ENCODE measurements at places on chromosomes 4 and X.

GRCh38 chr4:124804041-124804440 lies 91.5 kb upstream of the ANKRD50 start:
- DNase-seq, result no peak

- DNase-seq, result no peak
These were observed 302.7 kb downstream of the GPM6A start for GRCh38 chr4:175509320-175509719.

DNA sequence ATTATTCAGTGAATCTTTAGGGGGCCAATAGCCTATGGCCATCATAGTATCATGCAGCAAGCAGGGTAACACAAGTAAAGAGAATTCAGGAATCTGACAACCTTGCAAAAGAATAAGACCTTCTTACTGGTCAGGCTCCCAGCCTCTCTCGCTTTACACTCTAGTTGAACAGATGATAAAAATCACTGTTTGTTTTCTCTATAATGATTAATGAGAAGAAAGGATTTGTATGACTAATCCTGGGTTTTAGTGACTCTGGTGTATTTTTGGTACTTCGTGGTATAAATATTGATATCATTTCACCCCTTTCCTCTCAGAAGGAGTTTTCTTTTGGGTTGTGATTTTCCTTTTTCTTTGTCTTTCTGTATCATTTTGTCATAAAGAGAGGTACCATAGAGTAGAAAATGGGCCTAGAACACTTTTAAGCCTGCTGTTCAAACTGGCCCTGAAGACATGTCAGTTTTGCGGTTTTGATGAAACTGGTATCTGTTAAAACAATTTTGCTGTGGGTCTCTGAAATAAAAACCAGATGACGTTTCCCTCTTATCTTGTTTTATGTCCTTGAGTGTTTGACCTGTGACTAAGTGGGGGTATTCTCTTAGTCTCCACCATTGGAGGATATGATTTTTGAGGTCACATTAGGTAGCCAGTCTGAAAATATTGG lies 294.9 kb upstream of the TBX22 start:
- DNase-seq, result no peak

GRCh38 chrX:64975989-64976672 lies at the start of gene ZC4H2:
ZC4H2 (minus strand) TSS chrX:64976450; CDS start chrX:64976377, 73 bp downstream.
- peak; percentile 76 for DNase-seq

DNA sequence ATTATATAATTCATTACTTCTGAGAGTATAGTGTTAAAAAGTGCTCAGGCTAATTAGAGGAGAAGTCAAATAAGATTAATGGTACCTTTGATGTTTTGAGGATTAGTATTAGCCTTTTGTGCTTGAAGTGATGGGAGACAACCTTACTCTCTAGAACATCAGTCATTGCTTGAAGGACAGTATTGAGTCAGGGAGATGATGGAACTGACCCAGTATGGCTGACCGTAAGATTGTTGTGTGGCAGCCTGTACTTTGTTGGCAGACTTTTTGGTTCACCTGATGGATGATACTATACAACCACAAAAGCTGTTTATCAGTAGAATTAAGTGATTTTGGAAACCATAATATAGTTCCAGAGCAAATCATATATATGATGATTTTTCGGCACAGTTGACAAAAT lies 9.9 kb downstream of the OGT start:
- DNase-seq, result no peak

DNA sequence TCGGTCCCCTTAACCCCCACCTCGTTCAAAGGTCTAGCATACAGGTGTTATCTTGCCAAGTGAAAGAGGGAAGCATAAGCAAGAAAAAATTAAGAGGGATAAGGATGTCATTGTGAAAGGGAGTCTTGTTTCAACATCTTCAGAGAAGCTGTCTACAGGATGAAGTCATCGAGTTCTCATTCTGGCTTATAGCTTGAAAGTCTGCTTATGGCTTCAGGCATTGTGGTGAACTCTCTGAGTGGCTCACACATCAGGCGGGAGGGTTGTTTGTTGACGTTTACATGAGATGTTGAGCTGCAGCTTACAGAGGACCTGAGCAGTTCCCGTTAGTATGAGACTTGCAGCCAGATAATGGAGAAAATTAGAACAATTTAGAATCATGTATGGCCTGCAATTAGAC lies 16.6 kb downstream of the MAGEA9B start:
- no peak for DNase-seq

- no peak for DNase-seq
These were observed 18.5 kb downstream of the EGFL6 start for GRCh38 chrX:13587786-13588477.

- DNase-seq, result no peak
These were observed 118.3 kb upstream of the PDE5A start for GRCh38 chr4:119746951-119747350.

GRCh38 chr4:76729460-76729859 lies 168.5 kb downstream of the SOWAHB start:
- DNase-seq, result no peak

DNA sequence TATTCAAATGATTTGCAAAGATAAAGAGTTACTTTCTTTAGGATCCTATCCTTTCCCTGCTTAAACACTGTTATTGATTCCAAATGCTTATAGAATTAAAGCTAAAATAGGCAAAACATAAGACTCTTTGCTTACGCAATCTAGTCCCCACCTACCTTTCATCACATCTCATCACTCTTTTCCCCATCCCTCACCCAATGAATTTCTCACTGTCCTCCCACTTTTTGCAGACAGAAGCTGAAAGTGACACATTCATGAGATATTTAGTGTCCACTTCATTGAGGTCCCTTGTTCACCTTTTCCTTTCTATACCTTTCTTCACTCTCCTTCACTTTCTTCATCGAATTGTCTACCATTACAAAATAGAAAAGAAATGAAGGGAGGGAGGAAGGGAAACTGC lies 424 bp downstream of the SATL1 start:
- DNase-seq, result no peak

DNA sequence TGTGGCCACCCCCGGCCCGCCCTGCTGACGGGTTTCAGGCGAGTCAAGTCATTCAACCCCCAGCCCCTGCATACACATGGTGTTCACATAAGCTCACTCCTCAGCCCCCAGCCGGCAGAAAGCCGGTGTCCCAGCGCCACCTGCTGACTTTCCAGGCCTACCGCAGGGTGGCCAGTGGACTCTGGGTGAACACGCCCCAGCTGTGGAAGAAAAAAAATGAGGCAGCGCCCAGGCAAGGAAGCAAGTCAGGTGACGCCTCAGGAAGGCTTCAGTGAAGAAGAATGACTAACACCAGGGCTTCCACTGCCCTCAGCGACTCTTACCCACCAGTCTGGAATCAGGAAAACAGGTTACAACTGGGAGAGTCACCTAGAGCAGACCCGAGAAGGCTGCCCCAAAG lies 15.8 kb downstream of the BCAP31 start:
- DNase-seq, result peak; percentile 35

DNA sequence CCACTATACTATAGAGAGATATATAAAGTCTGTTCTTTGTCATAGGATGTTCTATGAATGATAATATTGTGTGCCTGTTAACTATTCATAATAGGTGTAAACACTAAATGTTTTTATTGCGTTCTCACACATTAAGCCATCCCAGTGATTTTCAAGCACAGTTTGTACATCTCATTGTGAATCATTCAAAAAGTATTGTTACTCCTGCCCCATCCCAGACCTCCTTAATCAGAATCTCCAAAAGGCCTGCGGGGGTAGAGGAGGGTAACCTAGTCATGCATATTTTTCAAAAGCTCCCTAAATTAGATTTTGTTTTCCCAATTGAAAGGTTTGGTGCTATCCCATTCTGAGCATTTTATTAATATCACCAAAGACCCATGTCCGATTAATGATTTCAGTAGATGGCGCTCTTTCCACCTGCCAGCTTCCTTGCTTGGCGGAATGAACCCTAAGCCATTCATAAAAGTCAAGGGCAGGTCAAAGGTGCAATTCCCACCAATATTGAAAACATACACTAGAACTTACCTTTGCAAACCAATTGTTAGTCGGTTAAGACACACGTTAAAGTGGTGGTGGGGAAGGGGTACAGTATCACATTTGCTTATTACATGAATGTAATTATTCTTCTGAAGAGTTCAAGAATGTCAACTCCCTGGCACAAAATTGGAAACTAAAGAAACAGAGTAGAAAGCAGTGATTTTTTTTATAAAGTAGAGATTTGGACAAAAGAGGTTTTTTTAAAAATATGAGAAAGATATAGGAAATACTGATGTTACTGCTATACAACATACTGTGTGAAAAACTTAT lies 5.8 kb upstream of the TET2 start:
- peak; percentile 75 for DNase-seq

DNA sequence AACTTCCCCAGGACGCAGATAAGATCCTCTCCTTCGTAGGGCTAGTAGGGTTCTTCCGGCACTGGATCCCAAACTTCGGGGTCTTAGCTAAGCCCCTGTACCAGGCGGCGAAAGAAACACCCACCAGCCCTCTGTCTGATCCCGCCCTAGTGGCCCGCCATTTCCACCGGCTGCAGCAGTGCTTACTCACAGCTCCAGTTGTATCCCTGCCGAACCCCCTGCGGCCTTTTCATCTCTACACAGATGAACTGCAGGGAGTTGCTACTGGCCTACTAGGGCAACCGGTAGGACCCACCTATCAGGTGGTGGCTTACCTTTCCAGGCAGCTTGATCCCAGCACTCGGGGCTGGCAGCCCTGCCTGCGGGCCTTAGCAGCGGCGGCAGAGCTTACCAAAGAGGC lies 961.2 kb downstream of the RPA4 start:
- DNase-seq, result no peak

DNA sequence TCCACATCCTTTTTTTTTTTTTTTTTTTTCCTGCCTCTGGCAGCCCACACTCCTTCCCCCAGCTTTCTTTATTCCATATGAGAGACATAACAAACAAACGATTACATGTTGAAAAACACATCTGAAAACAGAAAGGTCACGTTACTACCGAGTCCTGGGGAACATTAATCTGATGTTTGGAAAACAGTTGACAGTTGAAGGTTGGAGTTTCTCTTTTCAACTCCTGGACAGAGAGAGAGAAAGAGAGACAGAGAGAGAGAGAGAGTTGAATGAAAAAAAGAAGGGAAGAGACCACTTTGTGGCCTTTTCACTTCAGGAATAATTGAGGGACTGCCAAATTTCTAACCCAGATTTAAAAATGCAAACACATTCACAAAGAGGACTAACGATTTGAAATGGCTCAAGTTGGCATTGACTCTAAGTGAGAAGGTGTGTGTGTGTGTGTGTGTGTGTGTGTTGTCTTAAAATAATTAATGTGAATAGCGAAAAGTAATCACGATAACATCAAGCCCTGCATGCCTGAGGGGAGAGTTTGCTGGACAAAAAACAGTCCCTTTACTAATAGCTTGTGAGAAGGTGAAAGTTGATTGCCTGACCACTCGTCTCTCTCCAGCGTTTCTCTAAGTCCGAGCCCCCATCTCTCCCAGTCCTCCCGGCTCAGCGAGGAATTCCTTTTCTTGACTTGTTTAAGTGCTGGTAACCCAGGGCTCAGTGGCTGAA lies 67.3 kb downstream of the FBXO8 start:
- DNase-seq, result no peak

- peak; percentile 42 for DNase-seq
These were observed 10.5 kb upstream of the PGM2 start for GRCh38 chr4:37816006-37816405.

DNA sequence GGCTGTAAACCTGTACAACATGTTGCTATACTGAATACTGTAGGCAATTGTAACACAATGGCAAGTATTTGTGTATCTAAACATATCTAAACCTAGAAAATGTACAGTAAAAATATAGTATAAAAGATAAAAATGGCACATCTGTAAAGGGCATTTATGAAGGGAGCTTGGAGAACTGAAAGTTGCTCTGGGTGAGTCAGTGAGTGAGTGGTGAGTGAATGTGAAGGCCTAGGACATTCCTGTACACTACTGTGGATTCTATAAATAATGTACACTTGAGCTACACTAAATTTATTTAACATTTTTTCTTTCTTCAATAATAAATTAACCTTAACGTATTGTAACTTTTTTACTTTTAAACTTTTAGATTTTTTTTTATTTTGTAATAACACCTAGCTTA lies 5.0 kb upstream of the SHROOM4 start:
- no peak for DNase-seq

Data from CD4-positive, alpha-beta T cell treated with Interleukin-2 at 100 ng/mL for 4 hours (primary cell).